Mucosa of descending colon (tissue), 3 donors: ENCODE measurements at places on chromosomes 2 and 18. TPM values are rescaled to one million over a fixed set of nuclear protein-coding genes. Genes with fewer than 3 reads are reported as not detected.

Gene PLCL1
- 2.0 TPM for total RNA-seq

Gene HOXD4
- total RNA-seq: 5.9 TPM

Gene CCDC150
- 5.3 TPM for total RNA-seq

Gene UCN
- 0.52 TPM for total RNA-seq

Gene SMYD1
- total RNA-seq: 1.0 TPM

Gene IL1RL2
- 1.5 TPM for total RNA-seq

Gene IL36RN
- total RNA-seq: not detected

Gene LYG2
- total RNA-seq: not detected

Gene SLC9A2
- total RNA-seq: 32.2 TPM

Gene APCDD1
- 15.2 TPM for total RNA-seq

Gene CROCC2
- total RNA-seq: 0.07 TPM

Gene MC4R
- total RNA-seq: not detected

Gene RNF152
- 98.0 TPM for total RNA-seq
